ENCODE measurements at places on chromosomes 1 and 21.

DNA sequence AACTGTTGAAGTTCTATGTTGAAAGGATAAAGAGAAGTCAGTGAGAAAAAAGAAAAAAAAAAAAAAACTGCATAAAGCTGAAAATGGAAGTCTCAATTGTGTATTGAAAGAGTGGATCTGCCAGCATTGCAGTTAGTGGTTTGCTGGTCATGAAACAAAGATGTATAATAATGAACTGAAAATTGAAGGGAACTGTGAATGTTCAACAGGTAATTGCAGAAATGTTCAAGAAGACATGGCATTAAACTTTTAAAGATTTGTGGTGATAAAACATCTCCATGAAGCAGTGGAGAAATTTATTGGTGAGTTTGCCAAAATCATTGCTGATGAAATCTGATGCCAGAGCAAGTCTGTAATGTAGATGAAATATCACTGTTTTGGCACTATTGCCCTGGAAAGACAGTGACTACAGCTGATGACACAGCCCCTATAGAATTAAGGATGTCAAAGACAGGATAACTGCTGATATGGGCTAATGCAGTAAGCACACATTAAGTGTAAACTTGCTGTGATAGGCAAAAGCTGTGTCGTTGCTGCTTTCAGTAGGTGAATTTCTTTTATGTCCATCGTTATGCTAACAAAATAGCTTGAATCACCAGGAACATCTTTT, 71.0 kb downstream of the RD3 start:
- no peak for DNase-seq

DNA sequence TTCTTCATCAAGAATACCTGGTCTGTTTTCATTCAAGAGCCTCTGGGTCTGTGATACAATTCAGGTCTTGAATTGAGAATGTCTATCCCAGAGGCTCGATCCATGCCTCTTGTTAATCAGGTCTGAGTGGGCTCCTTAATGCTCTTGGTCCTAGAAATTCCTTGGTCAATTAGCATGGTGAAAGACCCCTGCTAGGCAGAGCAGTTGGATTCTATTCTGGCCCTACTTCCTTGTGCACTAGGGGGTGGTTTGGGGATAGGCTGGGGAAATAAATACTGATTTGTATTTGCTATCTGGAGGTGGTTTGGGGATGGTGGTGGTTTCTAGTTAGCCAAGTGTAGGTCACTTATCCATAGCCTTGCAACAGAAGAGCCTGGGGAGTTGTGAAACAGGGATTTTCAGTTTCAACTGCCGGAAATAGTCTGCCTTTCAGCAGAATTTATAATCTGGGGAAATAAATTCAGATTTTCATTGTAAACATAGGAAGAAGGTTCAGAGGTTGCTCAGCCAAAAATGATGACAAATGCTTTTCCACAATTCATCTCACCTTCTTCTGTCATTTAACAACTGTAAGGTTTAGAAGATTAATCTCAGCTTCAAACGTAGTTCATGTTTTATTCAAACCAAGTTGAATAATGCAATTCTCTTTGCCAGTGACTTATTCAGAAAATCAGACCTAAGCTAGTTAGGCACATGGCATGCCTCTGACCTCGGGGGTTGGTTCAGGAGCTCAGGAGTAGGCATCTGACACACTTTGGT, 22.2 kb upstream of the SCAF4 start:
- DNase-seq, result no peak

DNA sequence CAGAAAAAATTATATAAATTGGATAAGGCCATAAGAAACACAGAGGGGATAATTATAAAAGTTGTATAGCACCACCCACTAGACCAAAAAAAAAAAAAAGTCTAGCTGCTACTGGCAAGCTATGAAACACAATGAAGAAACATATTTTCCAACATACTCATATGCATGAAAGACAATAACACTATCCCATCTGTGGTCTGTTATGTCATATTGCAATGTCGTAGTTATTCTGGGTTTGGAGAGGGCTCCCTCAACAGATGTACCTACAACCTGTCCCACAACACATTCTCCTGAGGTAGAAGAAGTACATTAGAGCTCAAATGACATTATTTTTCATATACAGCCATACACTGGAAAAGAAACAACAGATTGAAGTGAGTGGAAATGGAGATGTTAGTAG, 517.6 kb upstream of the ADGRL4 start:
- no peak for DNase-seq

DNA sequence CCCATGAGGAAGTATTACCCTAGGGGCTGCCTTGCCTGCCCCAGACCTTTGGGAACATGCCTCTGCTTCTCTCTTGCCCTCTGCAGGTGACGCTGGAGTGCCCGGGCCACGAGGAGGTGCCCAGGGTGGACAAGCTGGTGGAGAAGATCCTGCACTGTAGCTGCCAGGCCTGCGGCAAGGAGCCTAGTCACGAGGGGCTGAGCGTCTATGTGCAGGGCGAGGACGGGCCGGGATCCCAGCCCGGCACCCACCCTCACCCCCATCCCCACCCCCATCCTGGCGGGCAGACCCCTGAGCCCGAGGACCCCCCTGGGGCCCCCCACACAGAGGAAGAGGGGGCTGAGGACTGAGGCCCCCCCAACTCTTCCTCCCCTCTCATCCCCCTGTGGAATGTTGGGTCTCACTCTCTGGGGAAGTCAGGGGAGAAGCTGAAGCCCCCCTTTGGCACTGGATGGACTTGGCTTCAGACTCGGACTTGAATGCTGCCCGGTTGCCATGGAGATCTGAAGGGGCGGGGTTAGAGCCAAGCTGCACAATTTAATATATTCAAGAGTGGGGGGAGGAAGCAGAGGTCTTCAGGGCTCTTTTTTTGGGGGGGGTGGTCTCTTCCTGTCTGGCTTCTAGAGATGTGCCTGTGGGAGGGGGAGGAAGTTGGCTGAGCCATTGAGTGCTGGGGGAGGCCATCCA, 7.8 kb upstream of the HTR6 start:
- DNase-seq, result no peak

GRCh38 chr1:8397511-8397910, 79.6 kb downstream of the SLC45A1 start:
- DNase-seq, result peak; percentile 30

DNA sequence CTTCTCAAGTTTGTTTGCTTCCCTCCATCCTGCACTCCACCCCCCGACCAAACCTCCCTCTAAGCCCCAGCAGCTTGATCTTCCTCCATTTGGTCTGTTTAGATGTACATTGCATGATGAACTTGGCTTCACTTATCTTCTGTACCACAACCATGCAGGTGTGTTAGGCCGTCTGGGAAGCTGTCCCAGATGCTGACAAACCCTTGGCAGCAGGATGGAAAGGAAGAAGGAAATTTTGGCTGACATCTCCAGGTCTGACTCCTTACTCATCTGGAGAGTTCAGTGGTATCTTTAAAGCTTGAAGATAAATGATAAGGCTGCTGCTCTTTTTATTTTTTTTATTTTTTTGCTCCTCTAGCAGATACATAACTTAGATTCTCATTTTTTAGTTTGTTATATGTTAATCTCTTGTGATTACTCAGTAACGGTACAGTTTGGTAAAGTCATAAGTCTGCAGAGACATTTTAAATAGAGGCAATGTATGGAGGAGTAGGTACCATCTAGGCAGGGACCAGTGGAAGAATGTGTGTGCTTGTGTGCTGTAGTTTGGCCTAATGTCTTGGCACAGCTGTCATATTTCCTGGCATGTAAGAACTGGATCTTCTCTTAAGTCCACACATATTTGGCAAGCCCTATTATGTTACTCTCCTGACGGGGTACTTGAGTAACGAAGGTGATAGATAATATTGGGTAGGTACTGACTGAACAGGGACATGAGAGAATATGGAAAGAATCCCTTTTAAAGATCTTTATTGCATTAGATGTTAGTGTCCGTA, 79.7 kb downstream of the CACHD1 start:
- DNase-seq, result no peak

DNA sequence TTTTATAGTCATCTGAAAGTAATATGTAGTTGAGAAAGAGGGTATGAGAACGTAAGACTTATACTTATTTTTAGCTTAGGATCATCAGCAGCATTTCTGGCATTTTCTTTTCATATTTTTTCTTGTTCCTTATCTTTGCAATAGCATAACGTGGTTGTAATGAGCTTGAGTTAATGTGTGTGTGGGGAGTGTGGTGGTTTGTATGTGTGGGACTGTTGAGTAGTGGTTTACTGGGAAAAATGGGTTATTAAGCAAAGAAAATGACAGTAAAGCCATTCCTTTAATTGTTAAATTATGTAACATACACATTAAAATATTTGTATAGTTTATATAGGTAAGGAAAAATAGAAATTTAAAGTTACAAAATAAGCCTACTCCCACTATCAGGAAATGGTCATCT, 15.2 kb downstream of the PIP5K1A start:
- no peak for DNase-seq

- DNase-seq, result no peak
Measured at GRCh38 chr1:29644812-29645211, 408.5 kb downstream of the PTPRU start.

DNA sequence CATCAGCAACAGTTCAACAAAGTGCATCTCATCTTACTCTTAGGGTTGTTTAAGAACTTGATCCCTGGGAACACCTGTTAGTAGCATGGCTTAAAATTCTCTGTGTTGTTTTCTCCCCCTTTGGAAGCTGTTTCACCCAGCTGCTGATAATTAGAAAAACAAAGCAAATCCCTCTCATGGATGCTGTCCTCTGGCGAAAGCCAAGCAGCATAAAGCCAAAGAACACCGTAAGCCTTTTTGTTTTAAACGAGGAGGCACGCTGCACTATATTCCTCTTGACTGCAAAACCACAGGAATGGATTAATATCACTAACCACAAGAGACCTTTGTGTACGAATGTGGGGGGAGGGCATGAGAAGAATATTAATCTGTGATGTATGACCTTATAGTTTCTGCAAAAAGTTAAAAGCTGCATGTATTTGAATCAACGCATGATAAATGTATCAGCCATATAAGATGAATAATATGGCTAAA, 923.2 kb downstream of the LTN1 start:
- no peak for DNase-seq

GRCh38 chr1:42340093-42340492, 5.1 kb upstream of the FOXJ3 start:
- DNase-seq, result no peak

DNA sequence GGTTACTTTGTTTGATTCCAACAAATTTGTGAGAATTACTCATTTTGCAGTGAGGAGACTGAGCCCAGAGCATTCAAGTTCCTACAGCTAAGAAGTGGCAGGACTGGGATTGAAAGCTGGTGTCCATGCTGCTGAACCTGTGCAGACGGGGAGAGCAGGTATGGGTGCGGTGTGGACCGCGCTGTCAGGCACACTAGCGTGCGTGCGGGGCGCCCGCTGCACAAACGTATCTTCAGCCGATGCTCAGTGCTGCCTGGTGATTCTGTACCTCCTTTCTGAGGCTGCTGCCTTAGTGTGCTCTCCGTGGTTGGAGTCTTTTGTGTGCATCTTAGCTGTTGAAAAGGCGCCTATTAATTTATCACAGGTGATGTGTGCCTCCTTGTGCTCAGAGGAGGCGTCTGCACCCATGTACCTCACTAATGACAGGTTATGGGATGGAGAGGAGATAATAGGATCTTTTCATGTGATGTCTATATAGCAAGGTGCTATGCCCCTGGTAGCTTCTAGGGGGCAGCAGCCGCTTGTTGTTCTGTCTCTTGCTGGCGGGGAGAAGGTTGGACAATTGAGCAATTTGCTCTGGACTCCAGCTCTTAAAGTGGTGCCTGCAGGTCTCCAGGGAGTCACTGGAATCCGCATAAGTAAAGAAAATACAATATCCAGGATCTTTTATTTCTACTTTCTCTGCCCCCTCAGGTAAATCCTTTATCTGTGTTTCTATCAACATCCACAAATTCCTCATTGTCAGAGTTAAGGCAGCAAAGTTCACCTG, 32.5 kb downstream of the PEX14 start:
- DNase-seq, result peak; percentile 52

GRCh38 chr1:6245869-6246496, 2.0 kb downstream of the HES3 start:
- no peak for DNase-seq

- no peak for DNase-seq
Measured at GRCh38 chr1:89649783-89650182, 16.9 kb downstream of the LRRC8C start.

DNA sequence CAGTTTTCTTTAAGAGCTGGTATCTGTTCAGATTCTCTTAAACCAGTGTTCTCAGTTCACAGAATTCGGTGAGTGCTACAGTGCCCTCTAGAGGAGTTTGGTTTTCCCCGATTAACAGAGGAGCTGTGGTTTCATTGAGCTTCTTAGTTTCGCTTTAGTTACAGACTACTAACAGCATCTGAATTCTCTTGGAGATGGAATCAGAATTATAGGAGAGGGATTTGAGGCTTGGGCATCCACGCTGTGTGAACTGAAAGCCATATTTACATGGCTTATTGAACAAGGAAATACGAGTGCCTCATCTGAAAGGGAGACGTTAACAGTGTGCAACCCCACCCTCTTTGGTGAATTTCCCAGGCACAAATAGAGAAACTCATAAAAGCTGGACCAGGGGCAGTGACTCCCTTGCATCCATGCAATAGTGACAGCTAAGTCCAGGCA, 202.0 kb downstream of the USH2A start:
- DNase-seq, result peak; percentile 15

- DNase-seq, result no peak
Measured at GRCh38 chr21:42144679-42145568, 73.8 kb downstream of the UMODL1 start.

DNA sequence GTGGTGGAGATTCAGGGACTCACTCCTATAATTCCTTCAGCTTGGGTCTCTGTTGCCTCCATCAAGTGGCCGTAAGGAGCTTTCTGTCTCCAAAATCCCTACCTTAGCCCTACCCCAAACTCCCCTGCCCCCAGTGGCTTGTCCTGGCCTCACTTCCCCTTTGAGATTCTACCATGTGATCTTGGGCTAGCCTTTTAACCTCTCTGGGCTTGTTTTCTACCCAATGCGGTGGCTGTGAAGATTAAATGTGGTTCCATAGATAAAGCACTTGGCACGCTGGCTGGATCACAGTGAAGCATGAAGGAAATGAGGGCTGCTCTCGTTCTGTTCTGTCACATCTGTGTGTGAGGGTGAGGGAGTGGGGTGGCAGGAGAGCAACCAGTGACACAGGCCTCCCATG, 43.6 kb downstream of the FAAH start:
- no peak for DNase-seq

GRCh38 chr1:188140958-188141357, 1312.2 kb downstream of the PLA2G4A start:
- DNase-seq, result no peak

GRCh38 chr21:16072737-16073136, 343.0 kb downstream of the USP25 start:
- no peak for DNase-seq

DNA sequence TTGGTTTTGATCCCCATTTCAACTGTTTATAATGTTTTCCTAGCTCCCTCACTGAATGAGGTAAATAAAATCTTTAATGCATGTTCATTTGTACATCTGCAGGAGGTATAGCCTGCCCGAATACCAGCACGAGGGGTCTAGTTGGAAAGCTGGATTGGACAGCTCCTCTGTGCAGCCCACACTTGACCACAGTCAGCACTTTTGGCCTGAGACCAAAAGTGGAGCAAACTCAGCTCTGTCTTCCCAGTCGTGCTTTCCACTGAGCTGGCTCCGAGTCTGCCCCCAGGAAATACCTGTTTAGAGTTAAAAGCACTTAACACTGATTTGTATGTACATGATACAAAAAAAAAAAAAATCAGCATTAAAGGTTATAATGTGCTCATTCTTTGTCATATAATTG, 224.4 kb downstream of the DSCAM start:
- no peak for DNase-seq

GRCh38 chr1:116861137-116861536, 48.6 kb upstream of the PTGFRN start:
- DNase-seq, result no peak

Measured in GM19239 (cell line).